A549 treated with Hydrocortisone at 1 μM for 4 hours (cell line): ENCODE measurements at places on chromosomes 2 and 18. TPM values are rescaled to one million over a fixed set of nuclear protein-coding genes. Genes with fewer than 3 reads are reported as not detected.

CSRNP3 gene
- total RNA-seq, result 0.01 TPM in 1 of 5 replicates, not detected in the others

CD207 gene
- total RNA-seq, result not detected in 5 replicates

RAMP1 gene
- total RNA-seq, result 0.15 TPM in 1 of 5 replicates, not detected in the others

SLC11A1 gene
- 0.08 to 0.29 TPM (median 0.23 TPM) in 5 replicates for total RNA-seq

C2orf80 gene
- total RNA-seq, result not detected in 5 replicates

TMEM198 gene
- 0.70 to 1.3 TPM (median 1.0 TPM) in 5 replicates for total RNA-seq

RNF138 gene
- 12.9 to 17.5 TPM (median 14.0 TPM) in 5 replicates for total RNA-seq

FLACC1 gene
- total RNA-seq, result 0.16 to 0.46 TPM (median 0.17 TPM) in 5 replicates

PNO1 gene
- total RNA-seq, result 47.5 to 59.7 TPM (median 51.7 TPM) in 5 replicates

MC4R gene
- total RNA-seq, result not detected in 5 replicates

COL6A3 gene
- total RNA-seq, result 0.14 to 0.43 TPM (median 0.36 TPM) in 5 replicates

RASGRP3 gene
- 0.66 to 1.1 TPM (median 1.0 TPM) in 5 replicates for total RNA-seq

UGT1A3 gene
- total RNA-seq, result 0.06 to 0.20 TPM (median 0.14 TPM) in 4 of 5 replicates, not detected in the other

LCT gene
- total RNA-seq, result 0.02 to 0.05 TPM (median 0.05 TPM) in 5 replicates

IL18R1 gene
- total RNA-seq, result 1.0 to 1.4 TPM (median 1.2 TPM) in 5 replicates

ALPI gene
- total RNA-seq, result 0.05 TPM in 2 of 5 replicates, not detected in the others

ABCG8 gene
- 0.01 TPM in 1 of 5 replicates, not detected in the others for total RNA-seq

TMEM169 gene
- total RNA-seq, result 0.25 to 0.75 TPM (median 0.38 TPM) in 5 replicates

FRZB gene
- total RNA-seq, result 0.03 to 0.10 TPM (median 0.08 TPM) in 5 replicates

SRD5A2 gene
- total RNA-seq, result 0.02 to 0.06 TPM (median 0.03 TPM) in 5 replicates

RIT2 gene
- not detected in 5 replicates for total RNA-seq

RBM44 gene
- total RNA-seq, result 0.16 to 0.30 TPM (median 0.21 TPM) in 5 replicates

SIGLEC15 gene
- 0.05 to 0.06 TPM in 2 of 5 replicates, not detected in the others for total RNA-seq

PSMD1 gene
- 109 to 120 TPM (median 117 TPM) in 5 replicates for total RNA-seq
